ENCODE measurements at places on chromosomes 13 and 19.

GRCh38 chr19:18718015-18718526 lies 34.6 kb downstream of the CRTC1 start:
- DNase-seq: no peak

- no peak for DNase-seq
These were observed 8.7 kb downstream of the SHKBP1 start for GRCh38 chr19:40585241-40585981.

DNA sequence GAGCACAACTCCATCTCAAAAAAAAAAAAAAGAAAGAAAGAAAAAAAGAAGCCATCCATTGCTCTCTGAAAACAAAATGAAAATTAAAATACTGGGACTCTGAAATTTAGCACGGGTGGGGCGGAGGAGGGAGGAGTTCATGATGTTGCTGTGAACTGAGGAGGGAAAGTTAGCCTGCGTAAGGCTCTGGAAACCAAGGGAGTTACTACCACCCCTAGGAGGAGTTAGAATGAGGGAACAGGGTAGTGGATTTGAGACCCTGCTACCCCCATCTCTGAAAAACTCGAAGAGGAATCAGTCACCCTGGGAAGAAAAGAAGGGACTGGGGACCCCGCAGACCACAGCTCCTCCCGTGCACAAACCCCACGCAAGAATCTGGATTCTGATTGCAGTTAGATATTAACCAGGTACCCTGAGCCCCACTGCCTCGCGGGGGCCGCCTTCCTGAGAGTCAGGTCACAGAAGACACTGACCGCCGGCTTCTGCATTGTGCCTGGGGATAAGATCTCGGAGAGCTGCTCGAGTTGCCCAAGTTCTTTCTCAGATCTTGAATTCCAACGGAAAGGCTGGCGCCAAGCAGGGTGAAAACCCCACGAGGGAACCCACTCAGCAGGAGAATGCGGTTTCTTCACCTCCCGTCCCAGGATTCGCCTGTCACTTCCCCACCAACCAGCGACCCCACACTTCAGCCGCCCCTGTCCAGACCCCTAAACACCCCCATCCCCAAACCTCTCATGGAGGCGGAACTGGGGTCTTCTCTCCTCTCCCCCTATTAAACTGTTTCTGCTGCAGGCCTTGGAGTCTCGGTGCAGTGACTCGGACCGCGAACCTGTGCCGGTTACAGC lies 870 bp downstream of the ZNF442 start:
- no peak for DNase-seq

DNA sequence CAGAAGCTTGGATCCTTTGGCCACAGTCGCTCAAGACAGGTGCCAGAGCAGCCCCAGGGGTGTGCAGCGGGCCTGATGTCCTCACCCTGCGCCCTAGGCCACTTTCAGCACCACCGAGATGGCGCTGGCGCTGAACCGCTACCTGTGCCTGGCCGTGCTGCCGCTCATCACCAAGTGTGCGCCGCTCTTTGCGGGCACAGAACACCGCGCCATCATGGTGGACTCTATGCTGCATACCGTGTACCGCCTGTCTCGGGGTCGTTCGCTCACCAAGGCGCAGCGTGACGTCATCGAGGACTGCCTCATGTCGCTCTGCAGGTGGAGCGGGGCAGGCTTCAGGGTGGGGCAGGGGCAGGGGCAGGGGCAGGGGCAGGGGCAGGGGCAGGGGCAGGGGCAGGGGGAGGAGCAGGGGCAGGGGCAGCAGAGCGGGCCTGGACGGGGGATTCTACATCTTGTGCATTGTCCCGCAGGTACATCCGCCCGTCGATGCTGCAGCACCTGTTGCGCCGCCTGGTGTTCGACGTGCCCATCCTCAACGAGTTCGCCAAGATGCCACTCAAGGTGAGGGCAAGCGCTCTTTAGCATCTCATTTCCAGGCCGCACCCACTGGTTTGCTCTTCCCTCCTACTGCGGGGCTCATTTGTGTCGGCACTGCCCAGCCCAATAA lies 69.1 kb downstream of the RYR1 start:
- no peak for DNase-seq

- no peak for DNase-seq
These were observed 114.9 kb downstream of the PIBF1 start for GRCh38 chr13:72896869-72897268.

DNA sequence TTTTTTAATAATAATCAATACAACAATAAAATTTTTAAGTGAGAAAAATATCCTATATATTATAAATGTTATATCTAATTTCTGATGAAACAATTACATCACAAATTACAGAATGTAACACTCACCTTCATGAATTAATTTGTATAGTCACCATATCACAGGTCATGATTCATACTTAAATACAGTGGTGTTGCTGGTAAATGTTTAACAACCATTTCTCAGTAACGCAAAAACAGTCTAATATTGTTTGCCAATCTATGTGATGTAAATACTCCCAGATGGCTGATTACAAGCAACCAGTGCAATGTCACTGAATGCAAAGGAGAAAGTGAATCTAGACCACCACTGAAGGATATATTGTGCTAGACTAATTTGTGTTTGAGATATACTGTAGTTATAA lies 97.5 kb downstream of the DIAPH3 start:
- no peak for DNase-seq

GRCh38 chr19:7867092-7867844 lies 6.9 kb downstream of the PRR36 start:
- DNase-seq: no peak

DNA sequence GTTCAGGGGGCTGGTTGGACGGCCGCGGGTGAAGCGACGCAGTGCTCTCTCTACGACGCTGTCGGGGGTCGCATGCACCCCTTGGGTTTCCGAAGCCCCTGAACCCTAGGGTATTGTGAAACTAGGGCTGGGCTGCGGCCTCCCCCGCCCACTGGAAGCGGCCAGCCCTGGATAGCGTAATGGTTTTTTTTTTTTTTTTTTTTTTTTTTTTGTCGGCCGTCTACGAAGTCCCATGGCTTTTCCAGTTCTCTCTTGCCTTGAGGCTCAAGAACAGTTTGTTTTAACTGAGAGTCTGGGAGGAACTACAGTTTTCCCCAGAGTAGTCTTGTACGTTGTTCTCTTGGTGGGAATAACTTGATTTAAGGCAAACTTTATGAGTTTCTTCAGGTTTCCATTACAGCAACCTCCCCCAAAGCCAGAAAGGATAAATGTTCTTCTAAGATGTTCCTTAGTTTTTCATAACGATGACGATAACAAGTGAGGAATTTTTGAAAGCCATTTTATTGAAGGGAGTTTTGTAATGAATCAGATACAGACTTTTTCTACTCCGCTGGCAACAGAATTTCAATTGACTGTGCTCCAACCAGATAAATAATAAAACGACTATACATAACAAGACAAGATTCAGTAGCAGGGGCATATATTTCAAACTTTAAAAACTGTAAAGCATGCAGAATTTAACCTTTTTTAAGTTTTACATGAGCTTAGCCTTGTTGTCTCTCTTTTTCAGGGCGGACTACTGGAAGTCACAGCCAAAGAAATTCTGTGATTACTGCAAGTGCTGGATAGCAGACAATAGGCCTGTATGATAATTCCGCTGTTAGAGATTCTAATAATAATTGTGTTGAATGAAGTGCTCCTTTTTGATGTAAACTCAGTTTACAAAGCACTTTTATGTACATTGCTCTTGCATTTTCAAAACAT lies 867 bp downstream of the WBP4 start:
- no peak for DNase-seq

- no peak for DNase-seq
These were observed 188.1 kb downstream of the NHLRC3 start for GRCh38 chr13:39226359-39226758.

DNA sequence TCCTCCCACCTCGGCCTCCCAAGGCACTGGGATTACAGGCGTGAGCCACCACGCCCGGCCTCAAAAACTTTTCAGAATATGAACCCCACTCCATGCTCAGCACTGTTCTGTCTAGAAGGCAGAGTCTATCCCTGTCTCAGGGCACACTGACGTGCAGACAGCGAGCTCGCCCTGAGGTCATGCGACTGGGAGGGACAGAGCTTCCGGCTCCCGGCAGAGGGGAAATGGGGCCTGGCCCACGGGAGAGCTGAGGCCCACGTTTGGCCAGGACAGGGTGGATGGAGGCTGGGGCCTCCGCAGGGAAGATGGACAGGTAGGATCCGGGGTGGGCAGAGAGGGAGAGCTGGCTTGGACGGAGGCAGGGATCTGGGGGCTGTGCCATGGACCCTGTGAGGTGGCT lies 2.8 kb upstream of the AZU1 start:
- no peak for DNase-seq

DNA sequence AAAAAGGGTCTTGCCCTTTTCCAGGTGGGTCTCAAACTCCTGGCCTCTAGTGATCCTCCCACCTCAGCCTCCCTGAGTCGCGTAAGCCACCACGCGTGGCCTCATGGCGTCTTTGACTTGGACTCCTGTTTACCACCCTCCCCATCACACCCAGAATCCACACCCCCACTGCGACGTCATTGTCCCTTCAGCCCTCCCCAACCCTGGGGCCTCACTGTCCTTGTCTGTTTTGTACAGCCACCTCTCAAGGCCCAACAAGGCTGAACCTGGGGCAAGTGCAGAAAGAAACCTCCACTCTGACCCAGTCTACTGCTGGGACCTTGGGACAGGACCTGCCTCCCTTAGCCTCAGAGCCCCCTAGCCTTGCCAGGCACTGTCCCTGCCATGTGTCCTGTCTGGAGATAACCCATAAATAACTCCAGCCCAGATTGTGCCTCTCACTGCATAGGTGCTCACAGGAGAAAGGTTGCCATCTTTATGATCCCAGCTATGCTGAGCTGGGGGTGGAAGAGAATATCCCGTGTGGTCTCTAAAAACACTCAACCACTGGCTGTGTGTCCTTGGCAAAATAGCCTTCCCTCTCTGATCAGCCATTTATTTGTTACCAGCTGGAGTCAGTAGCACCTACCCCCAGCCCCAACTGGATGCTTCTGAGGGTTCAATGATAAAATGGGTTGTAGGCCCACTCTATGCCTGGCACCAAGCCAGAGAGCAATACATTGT lies 1.8 kb upstream of the IFI30 start:
- peak; percentile 46 for DNase-seq
